MM.1S (cell line): ENCODE measurements at places on chromosomes 7 and 10.

DNA sequence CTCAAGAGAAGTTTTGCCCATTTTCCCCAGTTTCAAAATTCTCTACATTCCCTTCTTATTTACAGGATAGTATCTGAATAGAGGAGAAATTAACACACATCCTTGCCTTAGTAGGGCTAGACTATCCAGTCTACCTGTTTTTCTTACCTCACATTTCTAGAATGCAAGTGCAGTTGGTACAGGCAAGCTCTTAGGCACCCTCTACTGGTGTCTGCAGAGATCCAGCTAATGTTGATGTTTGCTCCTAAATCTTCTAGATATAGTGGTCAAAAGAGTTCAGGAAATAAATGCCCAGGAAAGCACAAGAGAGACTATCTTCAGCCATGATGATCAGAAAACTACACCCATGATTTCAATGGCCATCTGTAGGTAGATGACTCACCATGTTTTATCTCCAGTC is 205.3 kb downstream of the HTR7 start:
- no peak for DNase-seq
- H3K36me3 ChIP-seq = no peaks in the 10 kb centered on the region
- H3K27me3 ChIP-seq = no peaks in the 10 kb centered on the region

- H3K4me1 ChIP-seq = no peaks in the 10 kb centered on the region
- no peak for DNase-seq
- no peak overlapping the region for H3K27ac ChIP-seq
Observed at GRCh38 chr10:89283936-89284475, 17.8 kb upstream of the IFIT2 start.

DNA sequence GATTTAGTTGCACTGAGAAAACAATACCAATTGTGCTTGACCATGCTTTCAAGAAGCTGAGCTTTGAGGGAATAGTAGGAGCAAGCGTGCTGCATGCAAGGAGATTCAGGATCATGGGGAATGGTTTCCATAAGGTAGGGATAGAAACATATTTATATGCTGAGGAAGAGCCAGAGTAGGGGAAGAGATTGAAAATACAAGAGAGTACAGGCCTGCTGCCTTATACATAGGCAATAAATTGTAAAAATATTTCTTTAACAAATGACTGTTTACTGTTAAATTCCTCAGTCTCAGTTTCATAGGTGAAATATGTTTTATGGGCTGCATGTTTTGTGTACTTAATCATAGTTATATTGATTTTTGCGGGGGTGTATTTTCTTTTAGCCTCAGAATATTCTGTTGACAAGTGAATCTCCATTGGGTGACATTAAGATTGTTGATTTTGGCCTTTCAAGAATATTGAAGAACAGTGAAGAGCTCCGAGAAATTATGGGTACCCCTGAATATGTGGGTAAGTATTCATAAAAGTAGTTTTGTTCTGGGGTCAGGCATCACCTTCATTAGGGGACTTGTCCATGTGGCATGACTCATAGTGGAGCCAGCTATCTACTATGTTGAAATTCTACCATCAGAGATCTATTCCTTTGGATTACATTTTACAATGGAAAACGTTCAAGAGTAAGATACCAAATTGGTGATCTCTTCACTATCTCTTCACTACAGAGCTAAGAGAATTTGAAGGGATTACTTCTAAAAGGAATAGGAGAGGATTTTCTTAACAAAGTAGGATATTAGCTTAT is 36.5 kb downstream of the STK17A start:
- H3K4me3 ChIP-seq = no peak overlapping the region
- no peak overlapping the region for H3K27ac ChIP-seq
- H3K27me3 ChIP-seq = no peaks in the 10 kb centered on the region
- peaks cover 3% of the 10 kb centered on the region for H3K36me3 ChIP-seq

GRCh38 chr10:49751636-49752510 is 10.2 kb downstream of the OGDHL start:
- no peak overlapping the region for H3K4me3 ChIP-seq
- H3K4me1 ChIP-seq = no peaks in the 10 kb centered on the region

GRCh38 chr7:64098-64915 is 128.1 kb upstream of the FAM20C start:
- H3K27me3 ChIP-seq = no peaks in the 10 kb centered on the region
- DNase-seq = no peak
- H3K4me3 ChIP-seq = no peak overlapping the region
- no peak overlapping the region for H3K27ac ChIP-seq

- H3K27ac ChIP-seq = no peak overlapping the region
- no peak for DNase-seq
- no peak overlapping the region for H3K4me3 ChIP-seq
- no peaks in the 10 kb centered on the region for H3K36me3 ChIP-seq
- H3K4me1 ChIP-seq = peaks cover 6% of the 10 kb centered on the region
Observed at GRCh38 chr7:28075674-28076358, 104.8 kb downstream of the JAZF1 start.

GRCh38 chr10:57961487-57961886 is 306.2 kb downstream of the IPMK start:
- DNase-seq = no peak
- no peaks in the 10 kb centered on the region for H3K36me3 ChIP-seq
- no peak overlapping the region for H3K4me3 ChIP-seq
- H3K4me1 ChIP-seq = no peaks in the 10 kb centered on the region

DNA sequence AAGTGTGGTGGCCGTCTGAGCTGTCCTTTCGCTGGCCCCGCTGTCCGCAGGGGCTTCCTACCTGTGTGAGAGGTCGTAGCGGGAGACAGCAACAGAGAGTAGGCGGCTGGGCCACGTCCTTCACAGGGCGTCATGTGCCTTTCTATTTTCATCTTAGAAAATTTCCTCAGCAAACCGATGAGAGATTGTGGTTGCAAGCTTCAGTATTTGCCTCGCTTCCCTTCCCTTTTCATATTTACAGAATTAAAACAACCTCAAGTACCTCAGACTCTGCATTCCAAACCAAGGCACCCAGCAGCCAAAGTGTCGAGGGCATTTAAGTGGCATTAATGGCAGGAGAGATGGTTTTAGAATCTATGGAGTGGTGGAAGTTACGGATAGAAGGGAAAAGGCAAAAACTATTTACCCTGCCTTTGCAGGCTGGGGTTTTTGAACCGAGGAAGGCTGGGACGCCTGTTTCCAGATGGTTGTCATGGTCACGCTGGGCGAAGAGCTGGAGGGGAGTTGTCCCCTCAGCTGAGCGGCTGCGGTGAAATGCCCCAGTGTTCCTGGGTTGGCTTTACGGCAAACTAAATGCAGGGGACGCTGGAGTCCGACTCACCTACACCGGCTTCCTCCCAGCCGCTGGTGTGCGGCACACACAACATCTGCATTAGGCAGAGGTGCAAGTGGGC is 41.9 kb downstream of the WIPI2 start:
- H3K27ac ChIP-seq = peak overlapping the region; percentile 84
- H3K4me1 ChIP-seq = peaks cover 40% of the 10 kb centered on the region
- H3K36me3 ChIP-seq = peaks cover 3% of the 10 kb centered on the region; the same call in 1 of the 2 replicates
- DNase-seq = peak; percentile 71
- peak overlapping the region; percentile 20 for H3K4me3 ChIP-seq

DNA sequence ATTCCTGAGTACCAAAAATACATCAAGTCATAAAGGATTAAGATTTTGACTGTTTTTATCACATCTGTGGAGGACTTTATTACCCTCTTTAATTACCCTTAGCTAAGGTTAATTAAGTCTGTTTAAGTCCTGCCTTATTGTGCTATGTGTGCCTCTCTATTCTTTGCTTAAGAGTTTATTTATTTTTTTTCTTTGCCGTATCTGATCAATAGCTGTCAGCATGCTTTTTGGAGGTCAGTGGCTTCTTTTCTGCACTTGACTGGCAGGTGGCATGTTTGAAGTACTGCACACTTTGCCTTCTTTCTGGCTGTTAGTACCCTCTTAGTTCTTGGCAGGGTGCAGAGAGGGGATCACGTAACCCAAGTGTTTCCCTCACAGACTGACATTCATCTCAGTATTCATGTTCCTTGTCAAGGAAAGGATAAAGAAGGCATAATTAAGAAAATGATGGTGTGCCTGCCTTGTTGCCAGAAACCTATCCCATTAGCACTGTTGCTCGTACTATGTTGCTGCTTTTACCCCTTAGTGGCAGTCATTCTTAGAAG is 225.8 kb downstream of the EXOC4 start:
- H3K27ac ChIP-seq = no peak overlapping the region
- no peak for DNase-seq
- 0 out of 2 replicates have a peak, but pooled peaks cover 5% of the 10 kb centered on the region for H3K36me3 ChIP-seq
- no peak overlapping the region for H3K4me3 ChIP-seq
- H3K27me3 ChIP-seq = no peaks in the 10 kb centered on the region
- H3K4me1 ChIP-seq = no peaks in the 10 kb centered on the region

DNA sequence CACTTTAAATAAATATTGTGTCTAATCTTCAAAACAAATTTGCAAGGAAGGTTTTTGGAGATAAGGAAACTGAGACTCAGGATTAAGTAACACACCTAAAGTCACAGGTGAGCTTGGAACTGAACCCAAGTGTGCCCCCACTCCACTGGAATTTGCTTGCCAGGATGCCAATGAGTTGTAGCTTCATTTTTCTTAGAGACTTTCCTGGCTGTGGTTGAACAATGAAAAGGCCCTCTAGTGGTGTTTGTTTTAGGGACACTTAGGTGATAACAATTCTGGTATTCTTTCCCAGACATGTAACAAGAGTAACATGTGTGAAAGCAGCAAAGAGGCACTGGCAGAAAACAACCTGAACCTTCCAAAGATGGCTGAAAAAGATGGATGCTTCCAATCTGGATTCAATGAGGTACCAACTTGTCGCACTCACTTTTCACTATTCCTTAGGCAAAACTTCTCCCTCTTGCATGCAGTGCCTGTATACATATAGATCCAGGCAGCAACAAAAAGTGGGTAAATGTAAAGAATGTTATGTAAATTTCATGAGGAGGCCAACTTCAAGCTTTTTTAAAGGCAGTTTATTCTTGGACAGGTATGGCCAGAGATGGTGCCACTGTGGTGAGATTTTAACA is 1.5 kb downstream of the IL6 start:
- H3K4me1 ChIP-seq = peaks cover 25% of the 10 kb centered on the region
- DNase-seq = peak; percentile 68
- no peak overlapping the region for H3K27ac ChIP-seq
- H3K36me3 ChIP-seq = no peaks in the 10 kb centered on the region

GRCh38 chr10:81872206-81872862 is 2.7 kb upstream of the NRG3 start:
- no peaks in the 10 kb centered on the region for H3K27me3 ChIP-seq
- no peak overlapping the region for H3K27ac ChIP-seq
- H3K36me3 ChIP-seq = no peaks in the 10 kb centered on the region
- H3K4me1 ChIP-seq = peaks cover 15% of the 10 kb centered on the region
- H3K4me3 ChIP-seq = no peak overlapping the region
- DNase-seq = no peak

- H3K36me3 ChIP-seq = no peaks in the 10 kb centered on the region
- peaks cover 16% of the 10 kb centered on the region for H3K4me1 ChIP-seq
- peak; percentile 74 for DNase-seq
- no peak overlapping the region for H3K4me3 ChIP-seq
Observed at GRCh38 chr10:43287056-43288007, 20.5 kb upstream of the RASGEF1A start.

DNA sequence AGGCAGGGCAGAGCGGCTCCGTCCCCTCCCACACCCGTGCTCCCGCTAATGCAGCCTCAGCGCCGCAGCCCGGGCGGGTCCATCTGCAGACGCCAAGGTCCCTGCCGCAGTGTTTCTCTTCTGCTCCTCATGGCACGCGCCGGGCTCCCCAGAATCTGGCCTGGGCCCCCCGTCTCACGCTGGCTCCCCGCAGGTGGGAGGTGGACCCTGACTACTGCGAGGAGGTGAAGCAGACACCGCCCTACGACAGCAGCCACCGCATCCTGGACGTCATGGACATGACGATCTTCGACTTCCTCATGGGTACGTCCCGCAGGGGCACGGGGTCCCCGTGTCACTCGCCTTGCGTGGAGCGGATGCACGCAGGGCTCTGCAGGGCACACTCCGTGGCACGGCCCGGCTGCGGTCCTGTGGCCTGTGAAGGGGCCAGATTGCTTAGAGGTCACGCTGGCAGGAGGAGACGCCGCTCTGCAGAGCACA is 33.5 kb upstream of the FOXL3 start:
- no peaks in the 10 kb centered on the region for H3K4me1 ChIP-seq
- DNase-seq = no peak
- no peaks in the 10 kb centered on the region for H3K36me3 ChIP-seq

GRCh38 chr10:132478341-132479023 is 59.1 kb upstream of the INPP5A start:
- H3K27ac ChIP-seq = no peak overlapping the region
- no peak overlapping the region for H3K4me3 ChIP-seq
- H3K4me1 ChIP-seq = no peaks in the 10 kb centered on the region
- peaks cover 65% of the 10 kb centered on the region for H3K27me3 ChIP-seq
- DNase-seq = no peak
- no peaks in the 10 kb centered on the region for H3K36me3 ChIP-seq

DNA sequence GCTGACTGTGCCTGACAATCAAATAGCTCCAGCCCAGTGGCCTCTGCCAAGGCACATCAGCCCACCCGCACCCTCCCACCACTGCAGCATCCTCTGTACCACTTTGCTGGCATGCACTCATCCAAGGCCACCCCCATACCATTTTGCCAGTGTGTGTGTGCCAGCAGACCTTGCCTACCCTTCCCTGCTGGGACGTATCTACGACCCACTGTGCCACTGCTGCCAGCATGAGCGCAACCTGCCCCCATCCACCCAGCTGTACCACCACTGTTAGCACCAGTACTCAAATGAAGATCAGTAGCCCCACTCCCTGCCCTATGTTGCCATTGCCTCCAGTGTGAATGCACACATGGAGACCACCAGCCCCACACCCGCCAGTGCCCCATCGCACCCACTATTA is 149.4 kb upstream of the PTN start:
- H3K36me3 ChIP-seq = no peaks in the 10 kb centered on the region
- H3K4me3 ChIP-seq = no peak overlapping the region
- no peak for DNase-seq
- H3K4me1 ChIP-seq = no peaks in the 10 kb centered on the region

DNA sequence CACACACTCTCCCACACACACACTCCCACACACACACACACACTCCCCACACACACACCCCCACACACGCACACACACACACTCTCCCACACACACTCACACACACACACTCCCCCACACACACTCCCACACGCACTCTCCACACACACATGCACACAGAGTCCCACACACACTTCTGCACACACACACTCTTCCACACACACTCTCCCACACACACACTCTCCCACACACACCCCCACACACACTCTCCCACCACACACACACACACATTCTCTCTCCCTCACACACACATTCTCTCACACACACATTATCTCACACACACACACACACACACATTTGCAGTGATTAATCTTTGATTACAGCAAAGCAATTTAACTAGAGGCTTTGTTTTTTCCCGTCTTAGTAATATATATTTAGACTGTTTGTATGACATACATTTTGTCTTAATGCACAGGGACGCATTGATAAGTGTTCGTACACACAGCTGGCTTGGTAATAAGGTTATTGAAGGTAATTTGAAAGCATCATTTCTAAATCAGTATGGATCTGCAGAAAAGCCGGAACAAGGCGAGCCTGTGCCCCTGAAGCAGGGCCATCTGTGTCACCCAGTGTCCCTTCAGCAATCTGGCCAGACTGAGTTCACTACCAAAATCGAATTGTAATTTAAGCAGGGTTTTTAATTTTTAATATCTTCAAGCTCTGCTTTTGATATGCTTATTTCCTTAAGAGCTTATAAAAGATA is 69.9 kb upstream of the SH2B2 start:
- no peak overlapping the region for H3K4me3 ChIP-seq
- no peaks in the 10 kb centered on the region for H3K27me3 ChIP-seq
- no peaks in the 10 kb centered on the region for H3K36me3 ChIP-seq
- no peak for DNase-seq
- no peaks in the 10 kb centered on the region for H3K4me1 ChIP-seq
